Stimulated activated CD4-positive, alpha-beta T cell treated with anti-CD3 and anti-CD28 coated beads, Interleukin-2, amount 100 ng/mL, for 4 hours (primary cell): ENCODE measurements at places on chromosomes 5 and 9.
A peak's percentile ranks its signal among the peaks of the same experiment; 100 is the strongest.

- no peak for DNase-seq
Measured at GRCh38 chr5:143642791-143643190, 169.2 kb upstream of the HMHB1 start.

GRCh38 chr9:17009071-17009470 lies 125.8 kb upstream of the CNTLN start:
- no peak for DNase-seq

DNA sequence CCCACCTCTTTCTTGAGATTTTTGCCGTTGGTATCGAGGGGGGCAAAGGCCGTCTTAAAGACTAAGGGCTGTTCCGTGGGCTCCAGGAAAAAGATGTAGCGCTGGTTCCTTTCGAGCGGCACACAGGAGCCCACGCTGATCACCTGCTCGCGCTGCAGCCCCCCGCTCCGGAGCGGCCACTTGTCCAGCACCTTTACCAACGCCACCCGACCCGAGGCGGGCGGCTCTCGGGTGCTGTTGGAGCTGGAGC lies 781 bp downstream of the NRG2 start:
- no peak for DNase-seq

- DNase-seq, result peak; percentile 3
Measured at GRCh38 chr9:29211580-29212396, 1638.5 kb upstream of the C9orf72 start.

GRCh38 chr5:33524476-33524875 lies 83.7 kb downstream of the TARS1 start:
- no peak for DNase-seq

DNA sequence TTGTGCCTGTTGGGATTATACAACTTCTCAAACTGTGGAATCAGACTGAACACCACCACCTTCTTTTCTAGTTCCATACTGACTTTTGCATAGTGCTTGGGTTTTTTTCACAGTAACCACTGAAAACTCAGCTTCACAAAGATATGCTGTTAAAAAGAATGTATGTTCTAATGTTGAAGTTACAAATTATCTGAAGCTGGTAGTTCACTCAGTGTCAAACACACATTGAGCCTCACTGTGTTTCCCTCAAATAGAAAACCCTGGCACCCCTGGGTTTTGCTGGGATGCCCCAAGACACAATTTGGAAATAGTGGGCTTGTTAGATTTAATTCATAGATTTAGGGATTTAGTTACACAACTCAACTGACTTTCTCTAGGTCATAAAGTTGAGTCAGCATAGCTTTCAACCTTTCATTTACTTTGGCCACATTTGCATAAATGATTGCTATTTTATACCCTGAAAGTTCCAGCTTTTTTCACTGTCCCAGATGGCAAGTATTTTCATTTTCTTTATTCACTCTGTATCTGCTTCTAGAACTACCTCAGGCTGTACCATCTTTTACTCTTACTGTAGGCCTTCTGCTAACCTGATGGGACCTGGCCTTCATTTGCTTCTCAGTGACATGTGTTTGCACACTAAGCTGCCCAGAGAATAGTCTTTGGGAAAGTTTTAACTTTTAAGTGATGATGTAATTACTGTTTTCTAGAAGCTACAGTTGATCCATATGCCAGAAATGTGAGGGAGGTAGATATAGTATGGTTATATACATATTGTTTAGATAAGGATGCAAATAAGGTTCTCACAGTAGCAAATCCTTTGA lies 115.1 kb downstream of the CDC42SE2 start:
- DNase-seq, result no peak

DNA sequence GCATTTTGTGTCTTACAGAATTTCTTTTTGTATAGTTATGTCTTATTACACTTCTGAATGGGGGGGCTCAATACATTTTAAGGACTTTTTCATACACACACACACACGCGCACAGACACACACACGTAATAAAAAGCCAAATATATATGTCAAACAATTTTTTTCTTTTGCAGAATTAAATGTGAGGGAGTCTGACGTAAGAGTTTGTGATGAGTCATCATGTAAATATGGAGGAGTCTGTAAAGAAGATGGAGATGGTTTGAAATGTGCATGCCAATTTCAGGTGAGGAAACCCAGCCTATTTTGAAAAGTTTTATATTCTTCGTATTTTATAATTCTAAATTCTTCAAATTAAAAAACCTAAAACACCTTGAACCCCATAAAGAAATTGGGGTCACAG lies 25.6 kb downstream of the TMEFF1 start:
- no peak for DNase-seq

GRCh38 chr5:180555168-180555921 lies 36.0 kb downstream of the SCGB3A1 start:
- no peak for DNase-seq

- no peak for DNase-seq
Measured at GRCh38 chr5:57675236-57675635, 192.6 kb upstream of the ACTBL2 start.

DNA sequence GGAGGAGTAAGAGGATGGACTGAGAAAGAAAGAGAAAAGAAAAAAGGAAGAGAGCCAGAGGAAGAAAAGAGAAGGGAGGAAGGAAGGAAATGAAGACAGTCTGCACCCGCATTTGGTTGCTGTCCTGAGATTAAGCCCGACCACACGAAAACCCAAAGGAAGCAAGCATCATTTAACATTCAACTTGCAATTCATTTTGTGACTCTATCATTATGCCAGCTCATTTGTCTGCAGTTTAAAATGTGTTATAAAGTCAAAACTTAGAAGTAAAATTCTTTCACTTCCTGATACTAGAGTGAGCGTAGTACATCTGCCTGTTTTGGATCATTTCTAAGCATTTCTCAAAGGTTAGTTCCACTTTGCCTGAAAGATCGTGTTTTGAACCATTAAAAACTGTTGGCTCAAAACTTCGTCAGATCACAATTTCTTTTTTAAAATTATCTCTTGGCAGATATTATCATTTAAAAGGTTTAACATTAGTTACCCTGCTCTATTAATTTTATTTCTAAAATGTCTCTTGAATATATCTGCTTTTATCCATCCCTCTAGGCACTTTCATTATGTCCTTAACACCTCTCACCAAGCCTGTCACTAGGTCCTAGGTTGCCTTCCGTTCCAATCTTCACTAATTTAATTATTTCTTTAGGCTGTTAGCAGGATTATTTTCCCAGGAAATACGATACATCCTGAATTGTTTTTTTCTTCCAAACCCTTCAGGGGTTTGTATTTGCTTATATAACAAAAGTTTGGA lies 240.9 kb downstream of the TLE4 start:
- no peak for DNase-seq

DNA sequence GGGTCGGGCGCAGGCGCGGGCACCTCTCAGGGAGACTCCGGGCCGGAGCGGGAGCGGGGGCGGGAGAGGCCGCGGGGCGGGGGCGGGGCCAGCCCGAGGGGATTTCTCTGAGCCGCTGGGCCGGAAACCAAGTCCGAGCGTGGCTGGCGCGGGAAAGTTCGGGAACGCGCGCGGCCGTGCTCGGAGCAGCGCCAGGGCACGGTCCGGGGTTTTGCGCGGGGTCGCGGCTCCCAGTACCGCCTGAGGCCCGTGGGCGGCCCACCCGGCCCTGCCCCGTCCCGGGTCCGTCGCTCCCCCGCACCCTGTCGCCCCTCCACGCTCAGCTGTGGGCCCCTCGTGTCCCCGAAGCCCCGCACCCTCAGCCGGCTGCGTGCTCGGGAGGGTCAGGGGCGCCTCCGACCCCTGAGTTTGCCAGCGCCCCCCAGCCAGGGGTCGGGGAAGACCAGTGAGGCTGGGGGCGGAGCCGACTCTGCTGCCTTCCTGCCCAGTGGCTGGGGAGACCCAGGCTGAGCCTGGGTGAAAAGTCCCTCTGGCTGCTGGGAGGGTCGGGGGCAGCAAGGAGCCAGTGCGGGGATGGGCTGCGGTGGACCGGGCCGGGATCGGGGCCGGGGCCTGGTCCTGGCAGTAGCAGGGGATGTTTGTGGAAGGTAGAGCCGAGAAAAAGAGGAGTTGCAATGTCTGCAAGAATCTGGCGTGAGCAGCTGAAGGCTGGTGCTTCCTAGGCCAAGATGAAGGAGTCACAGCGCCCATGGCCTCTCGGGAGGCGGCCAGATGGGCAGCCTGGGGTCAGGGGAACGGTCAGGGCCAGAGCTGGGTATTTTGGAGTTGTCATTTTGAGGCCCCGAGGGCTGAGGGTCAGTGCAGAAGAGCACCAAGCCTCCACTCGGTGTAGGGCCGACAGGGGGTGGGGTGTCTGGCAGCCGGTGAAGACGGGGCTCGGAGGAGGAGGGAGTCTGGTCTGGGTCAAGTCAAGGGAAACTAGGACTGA lies 588 bp downstream of the TRAF2 start:
- no peak for DNase-seq

DNA sequence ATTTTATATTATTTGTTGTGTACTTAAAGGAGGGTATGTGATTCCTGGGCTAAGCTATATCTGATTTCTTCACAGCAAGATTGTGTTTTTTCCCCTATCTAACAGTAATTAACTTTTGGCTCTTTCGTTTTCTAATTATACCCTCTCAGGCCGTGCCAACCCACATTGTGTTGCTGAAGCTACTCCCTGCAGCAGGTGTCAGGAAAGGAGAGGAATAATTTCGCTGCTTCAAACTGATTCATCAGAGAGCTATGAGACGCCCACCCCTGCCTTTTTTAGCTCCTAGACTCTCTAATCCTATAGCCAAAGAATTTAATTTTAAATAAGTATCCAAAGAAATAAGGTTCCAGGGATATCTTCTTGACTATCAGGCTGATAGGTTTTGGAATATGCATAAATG lies 3.8 kb downstream of the CAVIN4 start:
- DNase-seq, result no peak

GRCh38 chr5:179914032-179914755 lies 6.5 kb upstream of the TBC1D9B start:
- no peak for DNase-seq

GRCh38 chr5:154524859-154525258 lies 46.8 kb upstream of the HAND1 start:
- DNase-seq, result no peak

GRCh38 chr5:139271201-139272027 lies 22.1 kb upstream of the MATR3 start:
- DNase-seq, result no peak

GRCh38 chr5:146283344-146283761 lies 55.3 kb upstream of the POU4F3 start:
- no peak for DNase-seq

DNA sequence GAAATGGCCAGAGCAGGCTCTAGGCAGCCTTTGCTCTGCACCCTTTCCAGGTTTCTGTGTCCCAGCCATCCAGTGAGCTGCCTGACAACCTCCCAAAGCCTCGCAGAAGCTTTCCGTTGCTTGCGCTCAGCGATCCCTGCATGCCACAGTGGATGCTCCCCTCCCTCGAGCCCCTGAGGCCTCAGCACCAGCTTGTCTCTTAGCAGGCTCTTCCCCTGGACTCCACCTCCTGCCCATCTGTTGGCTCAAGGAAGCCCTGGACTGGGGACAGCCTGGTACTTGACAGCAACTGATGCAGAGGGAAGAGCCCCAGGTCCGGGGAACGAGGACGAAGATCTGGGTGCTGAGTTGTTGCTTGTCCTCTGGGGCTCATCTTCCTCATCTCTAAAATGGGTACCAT lies 23.2 kb downstream of the TSPAN17 start:
- DNase-seq, result no peak

- no peak for DNase-seq
Measured at GRCh38 chr9:91807643-91808246, 142.3 kb downstream of the ROR2 start.

GRCh38 chr5:172841-173251 lies 18.4 kb upstream of the LRRC14B start:
- no peak for DNase-seq

DNA sequence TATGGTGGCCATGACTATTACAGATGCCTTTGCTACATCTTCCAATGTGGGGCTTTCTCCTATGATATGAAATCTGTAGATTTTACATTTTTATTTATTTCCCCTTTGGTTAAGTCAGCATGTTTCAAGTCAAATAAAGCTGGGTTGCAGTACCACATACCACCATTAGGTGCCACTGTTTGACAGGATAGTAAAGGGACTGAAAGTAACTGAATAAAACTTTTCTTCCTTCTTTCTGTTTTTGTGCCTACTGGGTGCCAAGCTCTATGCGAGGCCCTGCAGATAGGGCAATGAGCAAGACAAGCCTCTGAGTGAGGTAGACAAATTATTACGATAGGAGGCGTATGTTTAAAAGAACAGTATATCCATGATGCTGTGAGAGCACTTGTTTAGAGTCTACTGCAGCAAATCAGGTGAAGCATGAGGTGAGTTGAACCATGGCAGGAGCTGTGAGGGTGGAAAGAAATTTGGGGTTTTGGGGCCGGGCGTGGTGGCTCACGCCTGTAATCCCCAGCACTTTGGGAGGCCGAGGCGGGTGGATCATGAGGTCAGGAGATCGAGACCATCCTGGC lies 64.8 kb downstream of the GDNF start:
- DNase-seq, result no peak

- DNase-seq, result no peak
Measured at GRCh38 chr9:91643481-91644077, 219.9 kb upstream of the NFIL3 start.

- no peak for DNase-seq
Measured at GRCh38 chr9:97625620-97626019, 7.5 kb downstream of the TSTD2 start.

DNA sequence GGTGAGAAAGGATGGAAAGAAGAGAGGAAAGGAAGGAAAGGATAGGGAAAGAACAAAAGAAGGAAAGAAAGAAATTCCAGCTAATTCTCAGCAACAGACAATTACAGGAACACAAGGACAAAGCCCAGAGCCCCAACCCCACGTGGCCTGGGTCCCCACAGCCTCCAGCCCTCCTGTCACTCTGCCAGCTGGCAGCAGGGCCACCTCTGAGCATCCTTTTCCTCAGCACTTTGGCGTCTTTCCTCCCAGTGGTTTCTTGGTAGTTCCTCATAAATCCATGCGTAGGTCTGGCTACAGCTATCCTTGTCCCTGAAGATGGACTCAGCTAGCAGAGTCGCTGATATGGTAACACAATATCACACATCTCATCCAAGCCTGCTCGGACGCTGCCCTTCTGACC lies 28.3 kb downstream of the ADAMTS2 start:
- DNase-seq, result no peak

GRCh38 chr9:13596383-13596970 lies 317.0 kb upstream of the MPDZ start:
- DNase-seq, result no peak

DNA sequence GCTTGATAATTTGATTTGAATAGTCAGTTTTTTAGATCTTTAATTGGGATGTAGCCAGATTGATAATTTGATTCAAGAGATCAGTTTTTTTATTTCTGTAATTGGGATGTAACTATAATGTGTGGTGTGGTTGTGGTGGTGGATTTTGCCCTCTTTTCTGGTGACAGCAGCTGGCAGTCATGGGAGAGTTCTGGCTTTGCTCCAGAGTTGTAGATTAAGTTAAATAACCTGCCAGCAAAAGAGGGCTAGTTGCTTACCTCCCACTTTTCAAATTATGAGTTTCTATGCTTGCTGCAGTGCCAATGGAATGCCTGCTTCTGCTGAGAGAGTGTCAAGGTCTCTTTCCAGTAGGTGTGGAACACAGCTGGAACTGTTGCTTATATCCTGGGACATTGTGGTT lies 315.1 kb downstream of the CCDC171 start:
- DNase-seq, result no peak

- no peak for DNase-seq
Measured at GRCh38 chr5:9498541-9499497, 47.1 kb downstream of the SEMA5A start.
